Kasumi-1 (cell line): ENCODE measurements at places on chromosomes 5 and 9.
A peak's percentile ranks its signal among the peaks of the same experiment; 100 is the strongest.

- no peak for DNase-seq
Observed at GRCh38 chr5:142688281-142688989, 2.5 kb upstream of the FGF1 start.

DNA sequence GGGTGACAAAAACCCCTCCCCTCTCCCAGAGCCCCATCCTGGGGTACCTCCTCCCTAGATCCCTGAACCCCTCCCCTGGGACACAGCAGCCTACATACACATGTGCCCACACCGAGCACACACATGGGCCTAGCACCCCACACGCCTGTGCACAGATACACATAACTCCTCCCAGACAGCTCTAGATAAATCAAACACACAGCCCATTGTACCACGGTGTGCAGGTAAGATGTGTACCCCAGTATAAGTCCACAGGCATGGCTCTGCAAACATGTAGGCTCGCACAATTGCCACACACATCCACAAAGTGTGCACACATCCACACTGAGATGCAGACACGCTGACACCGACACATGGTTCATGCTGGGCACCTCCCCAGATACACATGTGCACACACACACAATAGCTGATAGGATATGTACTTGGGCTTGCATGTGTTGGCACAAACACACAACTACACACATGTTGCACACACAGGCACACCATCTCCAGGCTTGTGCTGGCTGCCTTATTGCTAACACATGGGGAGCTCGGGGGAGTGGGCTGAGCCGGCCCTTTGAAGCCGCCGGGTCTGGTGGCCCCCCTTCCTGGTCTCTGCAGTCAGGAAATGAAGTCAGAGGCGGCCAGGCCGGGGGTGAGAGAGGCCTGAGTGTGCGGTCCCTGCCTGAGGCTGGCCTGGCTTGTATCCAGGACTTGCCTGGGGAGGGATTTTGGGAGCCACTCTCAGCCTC, 30.2 kb downstream of the GOLGA2 start:
- peak; percentile 70 for DNase-seq

DNA sequence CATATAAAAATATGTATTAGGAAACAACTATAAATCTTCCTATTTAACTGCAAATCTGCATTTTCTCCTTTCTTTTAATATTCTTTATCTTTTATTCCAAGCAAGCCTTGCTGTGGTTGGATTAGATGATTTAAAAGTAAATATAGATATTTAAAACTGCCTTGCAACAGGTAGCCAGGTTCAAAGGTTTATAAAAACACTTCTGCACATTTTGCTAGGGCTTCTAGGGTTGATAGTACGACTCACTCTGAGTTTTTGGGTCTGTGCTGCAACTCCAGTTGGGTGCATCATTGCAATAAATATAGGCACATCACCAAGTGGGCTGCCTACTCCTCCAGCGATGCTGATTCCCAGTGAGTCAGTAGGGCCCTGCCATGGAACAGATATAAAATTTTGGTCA, 167.7 kb downstream of the MPDZ start:
- DNase-seq: no peak

- no peak for DNase-seq
Observed at GRCh38 chr5:33891788-33892619, at the start of gene ADAMTS12. ADAMTS12 (minus strand) TSS chr5:33891990; CDS start chr5:33891856, 134 bp downstream.

DNA sequence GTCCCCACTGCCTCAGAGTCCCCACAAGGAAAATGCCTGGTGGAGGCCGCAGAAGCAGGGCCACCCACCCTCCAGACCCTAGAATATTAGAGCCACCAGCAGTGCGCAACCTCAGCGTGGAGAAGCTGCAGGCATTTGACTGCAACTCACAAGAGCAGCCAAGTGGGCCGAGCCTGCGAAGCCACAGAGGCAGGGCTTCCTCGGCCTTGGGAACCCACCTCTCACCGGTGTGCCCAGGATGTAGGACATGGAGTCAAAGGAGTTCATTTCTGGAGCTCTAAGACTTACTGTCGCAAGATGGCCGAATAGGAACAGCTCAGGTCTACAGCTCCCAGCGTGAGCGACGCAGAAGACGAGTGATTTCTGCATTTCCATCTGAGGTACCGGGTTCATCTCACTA, 397.9 kb upstream of the PIK3R1 start:
- no peak for DNase-seq

- DNase-seq: peak; percentile 26
Observed at GRCh38 chr5:127203818-127204217, 86.8 kb upstream of the MEGF10 start.

DNA sequence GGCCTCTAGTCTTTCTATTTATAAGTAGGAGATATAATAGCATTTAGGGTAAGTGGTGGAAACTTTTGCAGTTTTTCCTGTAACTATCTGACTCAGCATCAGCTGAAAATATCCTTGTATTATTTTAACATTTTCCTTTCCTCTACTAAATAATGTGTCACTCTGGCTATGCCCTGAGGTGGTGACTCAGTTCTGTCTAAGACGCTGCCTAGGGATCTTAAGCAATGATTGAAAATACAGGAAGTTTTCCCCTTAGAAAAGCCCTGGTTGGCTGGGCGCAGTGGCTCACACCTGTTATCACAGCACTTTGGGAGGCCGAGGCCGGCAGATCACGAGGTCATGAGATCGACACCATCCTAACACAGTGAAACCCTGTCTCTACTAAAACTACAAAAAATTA, 9.3 kb upstream of the EDIL3 start:
- no peak for DNase-seq

GRCh38 chr9:133705576-133705975, 32.6 kb downstream of the SARDH start:
- DNase-seq: no peak

DNA sequence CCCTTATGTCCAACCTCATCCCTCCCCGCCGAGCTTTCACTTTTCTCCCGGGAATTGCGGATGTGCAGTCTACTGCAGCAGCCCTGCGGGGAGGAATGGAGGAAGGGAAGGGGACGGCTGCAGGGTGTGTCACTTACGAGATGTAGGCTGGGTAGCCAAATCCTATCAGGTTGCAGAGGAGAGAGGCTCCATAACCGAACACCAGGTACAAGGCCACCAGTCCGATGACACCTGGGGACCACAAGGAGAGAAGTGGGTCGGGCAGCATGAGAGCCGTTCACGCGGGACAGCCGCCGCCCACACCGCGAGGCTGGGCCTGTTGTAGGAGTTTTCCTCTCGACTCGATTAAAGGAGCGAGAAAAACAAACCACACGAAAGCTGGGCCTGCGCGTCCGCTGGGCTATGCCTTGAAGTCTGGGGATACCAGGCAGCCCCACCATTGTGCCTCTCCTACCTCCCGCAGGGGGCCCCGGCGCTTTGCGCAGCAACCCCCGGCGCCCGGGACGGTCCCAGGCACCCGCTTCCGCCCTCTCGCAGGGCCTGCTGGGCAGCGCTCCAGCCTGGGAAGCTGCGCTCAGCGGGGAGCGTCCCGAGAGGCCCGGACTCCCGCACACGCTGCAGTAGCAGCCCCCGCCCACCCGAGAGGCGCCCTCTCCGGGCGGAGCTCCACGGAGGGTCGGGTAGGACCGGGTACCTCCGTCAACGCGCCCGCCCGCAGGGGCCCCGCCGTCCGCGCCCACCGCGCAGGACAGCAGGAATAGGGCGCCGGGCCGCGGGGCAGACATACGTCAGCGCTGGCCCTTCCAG, 798 bp downstream of the REEP5 start:
- DNase-seq: peak; percentile 61

DNA sequence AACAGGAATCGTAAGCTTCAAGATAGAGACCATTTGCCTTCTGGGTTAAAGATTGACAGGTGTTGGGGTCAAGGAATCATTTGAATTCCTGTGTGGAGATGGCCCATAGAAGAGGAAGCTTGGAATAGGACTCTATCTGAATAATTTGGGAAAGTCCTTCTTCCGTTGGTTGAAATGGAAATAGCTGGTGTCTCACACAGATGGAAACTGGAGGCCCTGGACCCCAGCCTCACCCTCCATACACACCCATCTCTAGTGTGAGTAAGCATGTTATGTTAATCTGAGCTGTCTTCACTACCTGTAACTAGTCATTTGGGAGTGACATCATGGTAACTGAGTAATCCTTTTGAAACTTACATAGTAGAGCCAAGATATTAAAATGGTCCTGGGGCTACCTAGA, 184.4 kb downstream of the CD180 start:
- no peak for DNase-seq

GRCh38 chr5:170427672-170428236, 38.6 kb upstream of the KCNMB1 start:
- peak; percentile 88 for DNase-seq

DNA sequence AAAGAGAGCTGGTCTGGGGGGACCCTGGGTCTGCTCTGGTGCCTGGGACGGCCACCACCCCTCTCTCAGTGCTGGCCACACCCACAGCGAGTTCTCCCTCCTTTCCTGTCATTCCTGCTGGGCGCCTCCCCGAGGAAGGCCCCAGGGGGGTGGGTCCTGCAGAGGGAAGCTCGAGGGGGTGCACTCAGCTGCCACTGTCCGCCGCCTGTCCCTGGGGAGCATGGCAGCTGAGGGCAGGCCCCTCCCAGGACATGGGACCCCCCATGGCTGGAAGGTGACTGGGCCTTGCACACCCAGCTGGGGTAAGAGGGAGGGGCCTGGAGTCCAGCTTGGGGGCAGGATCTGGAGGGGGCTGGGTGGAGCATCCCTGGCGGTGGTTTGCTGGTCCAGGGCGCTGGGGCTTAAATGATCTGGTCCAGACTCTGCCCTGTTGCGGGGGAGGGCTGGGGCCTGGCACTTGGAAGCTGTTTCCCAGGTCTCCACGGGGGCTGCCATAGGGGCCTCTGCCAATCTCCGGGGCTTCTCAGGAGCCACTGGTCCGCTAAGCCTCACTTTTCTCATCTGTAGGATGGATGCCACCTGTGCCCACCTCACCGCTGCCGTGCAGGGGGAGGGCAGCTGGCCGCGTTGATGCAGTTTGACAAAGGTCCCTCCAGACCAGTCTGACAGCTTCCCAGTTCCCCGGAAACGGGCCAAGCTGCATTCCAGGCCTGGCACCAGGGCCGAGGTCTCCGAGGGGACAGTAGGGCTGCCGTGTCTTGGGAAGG, 6.0 kb upstream of the SLC2A6 start:
- no peak for DNase-seq

DNA sequence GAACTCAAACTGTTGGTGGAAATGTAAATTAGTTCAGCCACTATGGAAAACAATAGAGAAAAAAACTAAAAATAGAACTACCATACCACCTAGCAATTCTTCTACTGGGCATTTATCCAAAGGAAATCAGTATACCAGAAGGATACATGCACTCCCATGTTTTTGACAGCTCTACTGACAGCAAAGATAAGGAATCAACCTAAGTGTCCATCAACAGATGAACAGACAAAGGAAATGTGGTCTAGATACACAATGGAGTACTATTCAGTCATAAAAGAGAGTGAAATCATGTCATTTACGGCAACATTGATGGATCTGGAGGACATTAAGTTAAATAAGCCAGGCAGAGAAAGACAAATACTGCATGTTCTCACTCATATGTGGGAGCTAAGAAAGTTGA, 21.8 kb upstream of the C9orf40 start:
- no peak for DNase-seq

DNA sequence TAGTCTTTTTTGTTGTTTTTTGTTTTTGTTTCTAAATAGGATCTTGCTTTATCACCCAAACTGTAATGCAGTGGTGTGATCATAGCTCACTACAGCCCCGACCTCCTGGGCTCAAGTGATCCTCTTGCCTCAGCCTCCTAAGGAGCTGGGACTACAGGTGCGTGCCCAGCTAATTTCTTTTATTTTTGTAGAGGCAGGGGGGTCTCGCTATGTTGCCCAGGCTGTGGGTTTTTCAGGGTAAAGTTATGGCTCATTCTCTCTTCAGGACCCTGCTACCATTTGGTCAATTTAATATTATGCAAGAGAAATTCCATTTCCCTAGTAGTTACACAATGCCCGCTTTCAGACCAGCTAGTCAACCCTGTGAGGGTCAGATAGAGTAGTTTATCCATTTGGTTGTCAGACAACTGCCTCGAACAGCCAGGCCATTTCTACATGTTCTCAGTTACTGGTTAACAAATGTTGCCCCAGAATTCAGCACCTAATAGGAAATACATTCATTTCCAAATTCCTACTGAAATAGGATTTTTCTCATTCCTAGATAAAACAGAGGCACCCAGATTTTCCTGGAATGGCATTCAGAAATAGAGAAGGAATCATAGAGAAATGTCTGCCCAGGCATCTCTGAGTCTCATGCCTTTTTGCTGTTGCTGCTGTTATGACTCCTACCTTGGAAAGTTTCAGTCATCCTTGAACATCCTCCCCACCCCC, 6.4 kb upstream of the GLIS3 start:
- DNase-seq: no peak

- no peak for DNase-seq
Observed at GRCh38 chr9:130453487-130453886, 8.7 kb downstream of the ASS1 start.

DNA sequence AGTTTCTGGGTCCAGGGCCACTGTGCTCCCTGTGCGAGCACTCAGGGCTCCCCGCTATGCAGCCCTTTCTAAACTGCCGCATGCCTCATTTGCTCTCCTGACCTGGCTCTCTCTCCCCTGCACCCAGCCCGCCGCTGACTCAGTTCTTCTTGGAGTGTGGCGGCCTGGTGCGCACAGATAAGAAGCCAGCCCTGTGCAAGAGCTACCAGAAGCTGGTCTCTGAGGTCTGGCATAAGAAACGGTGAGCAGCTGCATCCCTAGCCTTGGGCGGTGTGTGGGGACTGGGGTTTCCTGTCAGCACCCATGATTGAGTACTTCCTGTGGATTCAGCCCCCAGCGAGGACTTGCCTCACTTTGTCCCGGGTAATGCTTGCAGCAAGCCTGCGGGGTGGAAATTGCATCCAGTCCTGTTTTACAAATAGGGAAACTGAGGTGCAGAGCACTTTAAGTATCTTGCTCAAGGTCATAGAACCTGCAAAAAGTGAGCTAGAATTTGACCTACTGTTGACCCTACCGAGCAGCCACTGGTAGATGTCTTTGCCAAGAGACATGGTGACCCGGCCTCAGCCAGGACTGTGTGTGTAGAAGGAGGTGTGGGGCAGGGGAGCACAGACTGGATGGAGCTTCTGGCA, 27.9 kb downstream of the USP20 start:
- peak; percentile 96 for DNase-seq

DNA sequence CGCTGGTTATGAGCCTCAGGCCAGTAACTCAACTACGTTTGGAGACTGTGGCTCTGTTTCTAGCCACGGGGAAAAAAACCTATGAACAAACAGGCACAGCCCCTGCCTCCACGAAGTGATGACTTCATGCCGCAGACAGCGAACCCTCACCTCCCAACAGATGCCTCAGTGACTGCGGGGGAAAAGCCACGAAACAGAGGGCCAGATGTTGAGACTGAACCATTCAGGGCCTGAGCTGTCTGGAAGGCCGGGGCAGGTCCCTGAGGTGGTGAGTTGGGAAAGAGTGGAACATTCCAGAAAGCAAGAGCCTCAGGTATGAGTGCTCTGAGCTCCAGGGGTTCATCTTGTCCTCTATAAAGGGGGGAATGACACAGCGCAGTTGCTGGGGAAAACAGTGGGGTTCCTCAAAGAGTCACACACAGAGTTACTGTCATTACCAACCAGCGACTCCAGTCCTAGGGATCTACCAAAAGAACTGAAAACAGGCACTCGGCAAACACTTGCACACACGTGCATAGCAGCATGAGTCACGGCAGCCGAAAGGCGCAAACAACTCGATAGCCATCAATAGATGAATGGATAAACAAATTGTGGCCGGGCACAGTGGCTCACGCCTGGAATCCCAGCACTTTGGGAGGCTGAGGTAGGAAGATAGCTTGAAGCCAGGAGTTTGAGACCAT, 15.3 kb downstream of the PLPP7 start:
- DNase-seq: no peak

- peak; percentile 28 for DNase-seq
Observed at GRCh38 chr9:5596173-5596572, 32.7 kb upstream of the RIC1 start.
